ENCODE measurements at places on chromosomes 12 and 14.
A peak's percentile ranks its signal among the peaks of the same experiment; 100 is the strongest.

DNA sequence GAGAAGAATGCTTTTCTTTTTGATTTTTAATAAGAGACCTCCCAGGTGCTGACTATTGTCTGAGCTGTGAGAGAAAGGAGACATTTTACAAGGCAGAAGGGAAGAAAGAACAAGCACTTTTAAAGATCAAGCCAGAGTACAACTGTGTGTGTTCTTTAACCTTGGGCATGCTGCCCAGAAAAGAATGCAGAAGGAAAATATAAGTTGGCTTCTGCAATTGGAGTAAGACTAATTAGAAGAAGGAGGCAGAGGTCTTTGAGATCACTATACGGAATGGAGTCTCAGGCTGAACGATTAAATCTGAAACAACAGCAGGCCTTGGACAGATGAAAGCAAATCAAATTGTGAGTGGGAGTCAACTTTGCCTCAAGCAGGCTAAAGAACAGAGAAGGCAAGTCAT is 230.5 kb downstream of the ATP23 start:
- DNase-seq: no peak

- no peak for DNase-seq
Measured at GRCh38 chr12:57474430-57474829, 5.2 kb downstream of the ARHGAP9 start.

DNA sequence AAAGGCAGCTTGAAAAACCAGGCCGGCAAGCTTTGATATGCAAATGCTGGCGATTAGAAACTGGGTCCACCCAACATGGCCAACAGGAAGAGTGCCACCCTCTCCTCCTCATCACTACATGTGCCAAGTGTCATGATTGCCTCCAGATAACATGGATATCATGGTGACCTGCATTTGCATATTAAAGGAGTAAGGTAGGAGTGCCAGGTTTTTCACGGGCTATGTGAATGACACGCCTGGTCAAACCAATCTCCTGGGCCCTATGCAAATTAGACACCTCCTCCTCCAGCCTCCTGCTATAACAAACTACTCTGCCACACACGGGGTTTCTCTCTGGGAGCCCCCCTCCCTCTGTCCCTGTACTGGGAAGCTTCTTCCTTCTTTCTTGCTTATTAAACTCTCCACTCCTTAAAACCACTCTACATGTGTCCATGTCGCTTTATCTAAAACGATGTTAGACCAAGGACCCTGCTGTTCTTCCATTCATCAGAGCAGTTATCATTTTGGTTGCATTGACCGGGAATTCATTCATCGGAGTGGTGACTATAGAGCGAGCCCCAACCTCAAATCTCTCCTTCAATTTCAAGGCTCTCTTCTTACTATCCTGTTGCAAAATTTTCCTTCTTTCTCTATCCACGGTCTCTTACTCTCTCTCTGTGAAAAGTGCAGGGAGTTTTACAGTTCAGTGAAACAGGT is 27.5 kb downstream of the APOBEC1 start:
- peak; percentile 92 for DNase-seq

DNA sequence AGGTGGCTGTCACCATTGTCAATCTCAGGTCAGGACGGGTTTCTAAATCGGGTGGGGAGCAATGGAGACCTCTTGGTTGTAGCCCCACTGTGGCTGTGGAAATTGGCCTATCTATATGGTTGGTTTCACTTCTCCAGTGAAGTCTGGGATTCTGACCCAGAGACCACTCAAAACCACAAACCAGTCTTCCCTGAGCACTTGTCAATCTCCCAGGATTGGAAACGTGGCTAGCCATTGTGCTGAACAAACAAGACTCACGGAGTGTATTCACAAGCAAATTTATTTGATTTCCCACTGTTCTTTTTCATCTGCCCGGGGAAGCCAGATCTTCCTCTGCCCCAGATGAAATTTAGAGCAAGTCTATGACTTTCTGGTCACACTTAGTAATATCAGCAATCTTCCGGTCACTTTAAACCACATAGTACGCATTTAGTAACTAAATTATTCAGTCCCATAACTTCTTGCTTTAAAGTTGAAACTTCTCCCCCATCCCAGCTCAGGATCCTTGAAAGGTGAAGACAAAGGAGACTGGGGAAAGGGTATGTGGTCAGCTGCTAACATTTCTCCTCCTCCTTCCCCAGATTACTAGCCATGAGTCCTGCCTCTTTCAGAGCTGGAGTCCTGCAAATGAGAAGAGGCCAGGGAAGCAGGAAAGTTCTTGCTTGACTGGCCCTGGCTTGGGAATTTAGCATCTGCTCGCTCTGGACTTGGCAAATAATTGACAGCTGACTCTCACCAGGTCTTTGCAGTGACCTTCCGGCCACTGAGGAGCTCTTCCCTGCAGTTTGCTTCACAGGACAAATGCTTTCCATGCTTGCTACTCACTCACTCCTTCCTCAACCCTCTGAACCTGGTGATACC is 123.2 kb upstream of the MAX start:
- no peak for DNase-seq

- no peak for DNase-seq
Measured at GRCh38 chr12:115468087-115468510, 784.1 kb upstream of the TBX3 start.

- peak; percentile 65 for DNase-seq
Measured at GRCh38 chr12:24379861-24380521, 430.5 kb upstream of the SOX5 start.
